ENCODE measurements at places on chromosomes 3 and 15. TPM values are rescaled to one million over a fixed set of nuclear protein-coding genes. Genes with fewer than 3 reads are reported as not detected.

DNA sequence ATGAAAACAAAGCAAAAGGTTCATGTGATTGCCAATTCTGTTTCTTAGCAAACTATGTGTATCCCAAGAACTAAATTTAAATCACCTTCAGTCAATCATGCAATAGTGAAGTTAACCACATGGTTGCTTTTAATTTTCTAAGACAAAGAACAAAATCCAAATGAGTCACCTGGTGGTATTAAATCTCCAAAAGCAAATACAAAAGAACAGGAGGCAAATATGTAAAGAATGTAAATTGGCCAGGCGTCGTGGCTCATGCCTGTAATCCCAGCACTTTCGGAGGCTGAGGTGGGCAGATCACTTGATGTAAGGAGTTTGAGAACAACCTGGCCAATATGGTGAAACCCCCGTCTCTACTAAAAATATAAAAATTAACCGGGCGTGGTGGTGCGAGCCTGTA, 54.2 kb upstream of the PIK3R4 start:
- DNase-seq: no peak

DNA sequence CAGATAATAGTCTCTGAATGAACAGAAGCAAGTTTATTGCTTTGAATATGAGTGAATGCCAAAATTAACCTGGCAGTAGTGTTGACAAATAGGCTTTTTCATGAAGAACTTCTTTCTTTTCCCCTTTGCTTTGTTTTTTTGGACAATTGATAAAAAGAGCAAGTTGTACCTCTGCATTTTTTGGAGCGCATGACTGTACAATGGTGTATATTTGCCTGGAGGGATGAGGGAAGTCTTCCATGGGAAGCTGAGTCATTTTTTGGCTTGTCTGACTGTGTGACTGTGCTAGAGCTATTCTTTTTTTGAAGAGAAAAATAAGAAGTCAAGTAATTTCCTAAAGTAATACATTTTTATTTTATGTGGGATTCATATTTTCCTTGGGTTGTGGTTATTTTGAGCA, 186.9 kb downstream of the KLHL25 start:
- no peak for DNase-seq

The LDHAL6B gene
- polyA plus RNA-seq: 0.52 TPM

The IL20RB gene
- polyA plus RNA-seq: 0.29 TPM

DNA sequence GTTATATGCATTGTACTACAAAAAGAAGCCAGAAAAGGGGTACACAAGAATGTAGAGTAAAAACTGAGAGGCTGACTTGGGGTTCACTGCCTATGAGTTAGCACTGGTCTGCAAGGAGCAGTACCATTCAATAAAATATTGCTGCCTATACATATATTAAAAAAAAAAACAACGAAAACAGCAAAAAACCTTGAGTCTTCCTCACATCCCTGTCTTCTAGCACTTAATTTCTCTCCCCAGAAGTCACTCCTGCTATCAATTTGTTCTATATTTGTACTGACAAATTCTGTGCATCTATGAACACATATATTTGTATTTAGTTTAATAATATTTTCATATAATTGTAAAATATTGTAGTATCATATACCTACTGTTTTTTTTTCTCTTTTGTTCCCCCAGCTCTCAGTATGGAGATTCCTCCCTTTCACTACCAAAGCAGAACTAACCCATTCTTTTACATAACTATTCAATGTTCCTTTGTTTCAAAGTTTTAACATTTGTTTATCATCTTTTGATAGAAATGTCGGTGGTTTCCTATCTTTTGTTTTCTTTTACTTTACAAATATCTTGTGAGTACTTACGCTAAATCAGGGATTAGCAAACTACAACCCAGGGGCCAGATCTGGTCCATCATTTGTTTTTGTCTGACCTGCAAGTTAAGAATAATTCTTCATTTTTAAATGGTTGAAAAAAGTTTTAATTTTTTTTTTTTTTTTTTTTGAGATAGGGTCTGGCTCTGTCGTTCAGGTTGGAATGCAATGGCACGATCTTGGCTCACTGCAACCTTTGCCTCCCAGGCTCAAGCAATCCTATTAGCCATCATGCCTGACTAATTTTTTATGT, 14.8 kb upstream of the FEM1B start:
- DNase-seq: no peak
